ENCODE measurements at places on chromosomes 1 and 21.

DNA sequence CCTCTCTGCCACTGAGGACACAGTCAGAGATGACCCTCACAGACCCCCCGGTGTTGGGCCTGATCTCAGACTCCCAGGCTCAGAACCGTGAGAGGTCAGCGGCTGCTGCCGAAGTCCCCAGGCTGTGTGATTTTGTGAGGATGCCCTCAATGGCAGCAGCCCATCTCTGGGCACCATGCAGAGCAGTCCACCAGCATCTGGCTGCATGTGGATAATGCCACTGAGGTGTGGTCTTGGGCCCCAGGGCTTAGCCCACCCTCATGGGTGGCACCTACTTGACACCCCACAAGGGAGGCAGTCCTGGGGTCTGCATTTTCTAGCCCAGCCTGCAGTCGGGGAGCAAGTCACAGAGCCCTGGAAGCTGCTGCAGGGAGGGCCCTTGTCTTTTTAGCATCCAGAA, 5.5 kb upstream of the ACTRT2 start:
- DNase-seq: no peak

DNA sequence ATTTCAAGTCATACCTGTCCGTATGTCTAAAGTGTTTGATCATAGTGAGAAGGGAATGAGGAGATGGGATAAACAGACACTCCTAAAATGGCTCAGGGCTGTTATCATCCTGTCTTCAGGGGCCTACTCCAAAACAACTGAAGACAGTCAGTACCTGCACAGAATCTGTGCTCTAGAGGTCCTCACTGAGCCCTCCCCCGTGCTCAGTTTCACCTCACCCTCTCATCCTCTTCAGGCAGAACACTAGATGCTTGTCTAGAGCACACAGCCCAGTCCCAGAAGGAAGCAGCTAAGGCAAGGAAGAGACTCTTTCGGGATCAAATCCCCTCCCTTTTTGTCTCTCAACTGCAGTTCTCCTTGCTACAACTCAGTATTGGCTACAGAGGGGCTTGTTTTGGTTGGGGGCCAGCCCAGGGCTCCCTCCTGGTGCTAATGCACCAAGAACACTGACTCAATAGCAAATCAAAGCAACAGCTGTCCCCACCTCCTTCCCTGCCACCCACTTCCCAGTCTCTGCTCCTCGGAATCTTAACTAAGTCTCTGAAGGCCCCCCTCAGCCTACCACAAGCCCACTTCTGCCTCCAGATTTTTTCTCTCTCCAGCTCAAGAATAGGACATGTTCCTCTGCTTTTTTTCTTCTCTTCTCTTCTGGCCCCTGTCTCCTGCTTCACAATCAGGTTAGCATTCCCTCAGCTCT, 10.1 kb downstream of the CADM3 start:
- no peak for DNase-seq

- no peak for DNase-seq
Observed at GRCh38 chr1:184854496-184855140, 100.0 kb upstream of the EDEM3 start.

DNA sequence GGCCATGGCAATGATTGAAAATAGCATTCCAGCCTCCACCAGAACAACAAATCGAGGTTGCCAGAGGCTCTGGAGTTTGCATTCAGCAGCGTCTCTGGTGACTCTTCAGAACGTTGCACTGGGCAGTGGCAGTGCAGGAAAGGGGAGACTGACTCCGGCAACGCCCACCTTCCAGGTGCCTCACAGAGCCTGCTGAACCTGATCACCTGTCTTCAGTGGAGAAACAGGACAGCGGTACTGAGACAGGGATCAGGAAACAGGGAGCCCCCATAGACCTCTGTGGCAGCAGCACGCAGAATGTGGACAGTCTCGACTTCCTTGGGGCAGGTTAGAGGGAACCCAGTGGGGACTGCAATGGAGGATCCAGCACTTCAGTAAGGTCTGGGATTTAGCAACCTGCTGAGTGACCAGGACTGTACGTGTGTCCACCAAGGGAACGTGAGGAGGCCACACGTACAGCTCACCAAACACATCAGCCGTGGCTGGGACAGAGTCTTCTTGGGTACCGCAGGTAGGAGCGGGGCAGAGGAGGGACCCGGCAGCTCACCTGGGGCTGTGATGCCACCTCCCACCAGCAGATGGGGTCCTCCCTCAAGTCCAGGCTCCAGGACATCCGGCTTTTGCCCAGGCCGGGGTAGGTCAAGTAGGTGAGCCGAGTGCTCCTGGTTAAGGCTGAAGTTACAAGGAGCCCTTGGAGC, 128.6 kb downstream of the PRDM2 start:
- DNase-seq: no peak

GRCh38 chr1:203227371-203228083, 1.9 kb downstream of the CHIT1 start:
- DNase-seq: no peak
